ENCODE measurements at places on chromosomes 1 and 21.
A peak's percentile ranks its signal among the peaks of the same experiment; 100 is the strongest.

DNA sequence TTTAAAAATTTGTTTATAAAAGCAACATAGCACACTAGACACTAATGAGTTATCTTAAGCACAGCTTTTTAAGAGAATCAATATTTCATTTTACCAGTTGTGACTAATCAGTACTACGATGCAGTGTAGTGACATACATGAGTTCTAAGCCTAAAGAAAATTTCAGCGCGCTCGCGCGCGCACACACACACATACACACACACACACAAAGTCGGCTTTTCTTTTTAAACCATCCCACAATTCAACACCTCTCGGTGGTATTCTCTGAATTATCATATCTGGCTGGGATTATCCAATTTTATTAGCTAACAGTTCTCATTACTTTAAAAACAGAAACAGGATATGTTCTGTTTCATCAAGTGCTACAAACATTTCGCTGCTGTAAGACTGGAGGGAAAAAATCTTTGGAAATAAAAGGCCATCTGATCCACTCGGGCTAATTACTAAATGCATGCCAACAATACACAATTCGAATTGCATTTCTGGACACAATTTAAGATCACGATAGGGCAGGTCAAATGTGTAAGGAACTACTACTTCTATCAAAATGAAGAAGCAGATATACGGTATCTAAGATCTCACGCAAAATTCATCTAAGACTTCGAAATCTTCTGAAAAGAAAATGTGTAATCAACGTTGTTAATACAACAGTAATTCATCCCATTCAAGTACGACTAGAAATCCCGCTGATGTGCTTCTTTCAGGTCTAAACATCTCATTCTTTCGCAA is 1.2 kb downstream of the TUT4 start:
- no peak for DNase-seq

DNA sequence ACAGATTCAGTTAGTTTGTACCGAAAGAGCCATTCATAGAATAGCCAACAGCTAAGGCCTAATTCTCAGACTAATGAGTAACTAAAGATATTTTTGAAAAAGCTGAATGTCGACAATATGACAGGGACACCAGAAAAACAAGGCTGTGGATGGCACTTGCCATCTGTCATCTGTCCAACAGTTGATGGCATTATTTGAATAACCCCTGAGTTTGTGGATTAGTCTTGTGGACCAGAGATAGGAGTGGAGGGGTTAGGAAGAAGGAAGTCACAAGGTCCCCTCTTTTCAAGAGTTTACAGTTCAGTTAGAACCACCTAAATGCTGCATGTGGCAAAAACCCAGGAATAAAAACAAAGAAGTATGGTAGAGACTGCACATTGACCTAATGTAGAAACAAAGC is 356.5 kb upstream of the DUSP10 start:
- DNase-seq, result no peak

DNA sequence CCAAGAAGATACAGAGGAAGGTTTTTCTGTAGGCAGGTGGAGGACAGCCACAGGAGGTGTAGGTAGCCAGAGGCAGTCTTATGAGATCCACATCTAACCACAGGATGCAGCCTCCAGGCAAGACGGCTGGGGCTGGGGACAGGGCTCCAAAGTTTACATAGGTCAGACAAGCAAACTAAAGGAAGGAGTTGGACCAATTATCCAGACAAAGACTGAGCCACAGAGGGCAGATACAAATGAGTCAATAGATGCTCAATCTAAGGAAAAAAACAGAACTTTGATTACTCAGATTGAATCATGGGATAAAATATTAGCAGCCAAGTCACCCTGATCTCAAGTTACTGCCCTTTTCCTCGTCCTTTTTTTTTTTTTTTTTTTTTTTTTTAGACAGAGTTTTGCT is 91.6 kb downstream of the RGS7 start:
- no peak for DNase-seq

- no peak for DNase-seq
Observed at GRCh38 chr1:14363036-14363590, 235.4 kb upstream of the KAZN start.

DNA sequence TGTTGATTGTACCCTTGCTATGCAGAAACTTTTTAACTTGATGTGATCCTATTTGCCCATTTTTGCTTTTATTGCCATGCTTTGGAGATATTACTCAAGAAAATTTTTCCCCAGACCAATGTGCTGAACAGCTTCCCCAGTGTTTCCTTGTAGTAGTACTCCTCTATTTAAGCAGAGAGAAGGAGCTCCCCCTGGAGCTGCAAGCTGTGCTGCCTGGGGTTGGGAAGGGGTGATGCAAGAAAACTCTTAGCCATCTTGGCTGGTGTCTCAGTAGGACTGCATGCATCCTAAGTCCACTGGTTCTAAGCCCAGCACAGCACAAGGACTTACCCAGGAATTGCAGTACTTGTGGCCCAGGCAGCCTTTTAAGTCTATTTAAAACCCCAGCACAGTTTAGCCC is 121.6 kb downstream of the NTMT2 start:
- no peak for DNase-seq

DNA sequence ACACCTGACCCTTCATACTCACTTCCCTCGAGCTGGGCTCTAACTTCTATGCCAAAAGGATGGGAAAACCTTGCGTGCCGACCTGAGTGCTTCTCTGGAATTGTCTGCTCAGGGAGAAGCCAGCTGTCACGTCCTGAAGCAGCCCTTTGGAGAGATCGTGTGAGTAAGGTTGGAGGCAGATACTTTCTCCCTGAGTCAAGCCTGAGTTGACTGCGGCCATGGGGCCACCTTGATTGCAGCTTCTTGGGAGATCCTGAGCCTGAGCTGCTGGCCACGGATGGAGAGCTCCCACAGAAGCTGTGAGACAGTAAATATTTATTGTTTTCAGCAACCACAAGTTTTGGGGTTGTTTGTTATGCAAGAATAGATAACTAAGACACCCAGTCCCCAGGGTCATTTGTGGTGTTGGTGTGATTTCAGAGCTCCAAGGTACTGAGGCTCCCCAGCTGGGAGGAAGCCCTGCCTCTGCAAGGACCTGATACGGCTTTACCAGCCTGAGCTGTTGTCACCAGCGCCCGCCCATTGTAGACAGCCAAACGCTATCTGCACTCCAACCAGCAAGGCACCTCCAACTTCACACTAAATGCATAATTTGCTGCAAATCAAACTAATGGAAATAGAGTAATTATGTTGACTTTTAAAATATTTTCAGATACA is 531.6 kb downstream of the PTPRU start:
- DNase-seq, result no peak

DNA sequence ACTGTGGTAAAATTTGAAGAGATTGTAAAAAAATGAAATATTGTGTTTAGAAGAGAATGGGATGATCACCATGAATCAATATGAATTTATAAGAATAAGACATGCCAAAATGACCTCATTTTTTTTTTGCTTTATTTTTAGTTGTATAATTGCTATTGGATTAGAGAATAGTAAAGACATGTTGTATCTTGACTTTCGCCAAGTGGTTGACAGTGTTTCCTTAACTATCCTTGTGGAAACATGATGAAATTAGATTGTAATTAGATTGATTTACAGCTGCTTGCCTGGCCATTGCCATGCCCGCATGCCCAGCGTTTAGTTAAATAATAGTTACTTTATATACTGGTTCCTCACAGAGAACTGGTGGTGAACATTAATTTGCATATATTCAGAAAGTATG is 154.9 kb downstream of the MAGI3 start:
- DNase-seq, result no peak

DNA sequence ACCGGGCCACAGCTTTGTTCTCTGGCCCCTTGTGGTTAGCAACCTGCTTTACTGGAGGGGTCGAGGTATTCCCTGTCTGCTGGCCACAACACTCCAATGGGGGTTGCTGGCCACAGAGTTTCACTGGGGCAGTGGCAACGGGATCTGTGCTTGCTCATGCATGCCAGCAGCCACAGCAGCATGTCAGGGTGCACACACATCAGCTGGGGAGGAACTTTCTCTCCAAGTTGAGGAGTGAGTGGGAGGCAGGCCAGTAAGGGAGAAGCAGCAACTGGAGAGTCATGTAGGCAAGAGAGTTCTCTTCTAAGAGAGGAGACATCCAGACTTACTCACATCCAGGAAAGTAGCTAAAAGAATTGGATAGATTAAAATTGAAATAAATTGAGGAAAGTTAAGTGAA is 38.0 kb downstream of the SAMD13 start:
- no peak for DNase-seq

- no peak for DNase-seq
Observed at GRCh38 chr21:41821081-41821755, 54.4 kb upstream of the RIPK4 start.

GRCh38 chr1:8662380-8663072 is 154.9 kb downstream of the RERE start:
- DNase-seq, result no peak

GRCh38 chr1:51686450-51686849 is 69.6 kb downstream of the OSBPL9 start:
- no peak for DNase-seq

DNA sequence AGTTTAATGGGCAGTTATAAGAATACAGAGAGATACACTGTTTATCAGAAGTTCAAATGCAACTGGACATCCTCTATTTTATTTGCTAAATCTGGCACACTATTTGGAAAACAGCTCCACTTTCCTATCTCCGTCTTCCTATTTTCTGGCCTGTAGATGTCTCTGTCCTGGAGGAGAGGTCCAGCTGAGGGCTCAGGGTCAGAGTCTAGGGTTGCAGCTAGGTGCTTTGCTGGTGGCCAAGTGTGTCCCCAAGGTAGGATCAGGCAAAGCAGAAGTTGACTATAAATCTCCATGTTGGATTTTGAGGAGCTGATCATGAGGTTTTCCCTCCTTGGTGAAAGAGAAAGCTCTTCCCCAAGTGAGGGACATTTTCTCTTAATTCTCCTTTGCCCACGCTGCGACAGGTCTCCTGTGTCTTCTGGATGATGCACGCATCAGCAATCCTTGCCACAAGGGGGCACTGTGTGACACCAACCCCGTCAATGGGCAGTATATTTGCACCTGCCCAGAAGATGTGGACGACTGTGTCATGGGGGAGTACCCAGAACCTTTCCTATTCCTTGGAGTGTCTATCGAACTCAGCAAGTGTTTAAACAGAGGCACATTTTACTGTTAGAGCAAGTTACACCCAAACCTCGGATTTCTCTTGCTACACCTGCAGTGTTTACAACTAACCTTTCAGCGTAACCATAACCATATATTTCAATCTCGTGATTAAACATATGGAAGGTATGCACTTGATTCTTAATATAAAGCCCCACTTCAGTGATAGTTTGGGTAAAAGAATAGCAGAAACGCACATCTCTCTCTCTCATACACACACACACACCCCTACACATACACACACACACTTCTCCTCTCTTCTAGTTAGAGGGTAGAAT is 10.2 kb downstream of the ADAM30 start:
- peak; percentile 53 for DNase-seq

GRCh38 chr1:212512816-212513559 is 80.3 kb downstream of the NENF start:
- no peak for DNase-seq

DNA sequence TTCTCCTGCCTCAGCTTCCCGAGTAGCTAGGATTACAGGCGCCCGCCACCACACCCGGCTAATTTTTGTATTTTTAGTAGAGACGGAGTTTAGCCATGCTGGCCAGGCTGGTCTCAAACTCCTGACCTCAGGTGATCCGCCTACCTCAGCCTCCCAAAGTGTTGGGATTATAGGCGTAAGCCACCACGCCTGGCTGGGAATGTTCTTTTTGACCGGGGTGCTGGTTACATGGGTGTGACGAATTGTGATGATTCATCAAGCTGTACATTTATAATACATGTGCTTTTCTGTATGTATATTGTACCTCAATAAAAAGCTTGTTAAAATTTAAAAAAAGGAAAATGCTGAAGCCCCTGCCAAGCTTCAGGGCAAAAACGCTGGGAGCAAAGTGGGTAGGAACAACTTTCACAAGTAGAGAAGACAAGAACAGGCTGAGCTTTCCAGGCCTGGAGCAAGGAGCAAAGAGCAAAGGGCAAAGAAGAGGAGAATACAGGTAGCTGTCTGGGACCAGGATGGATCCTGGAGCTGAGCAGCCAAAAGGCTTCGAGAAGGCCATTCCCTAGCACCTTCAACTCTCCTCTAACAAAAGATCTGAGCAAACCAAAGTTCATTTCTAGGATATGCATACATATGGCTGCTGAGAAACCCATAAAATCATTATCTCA is 20.5 kb upstream of the YRDC start:
- DNase-seq, result no peak

GRCh38 chr1:232011961-232012360 is 385.4 kb downstream of the DISC1 start:
- no peak for DNase-seq

GRCh38 chr1:192610112-192610889 is 25.6 kb upstream of the RGS13 start:
- no peak for DNase-seq

- DNase-seq, result no peak
Observed at GRCh38 chr1:205179842-205180241, 31.7 kb downstream of the DSTYK start.

GRCh38 chr1:160374306-160375110 is 7.6 kb downstream of the NHLH1 start:
- DNase-seq, result no peak

DNA sequence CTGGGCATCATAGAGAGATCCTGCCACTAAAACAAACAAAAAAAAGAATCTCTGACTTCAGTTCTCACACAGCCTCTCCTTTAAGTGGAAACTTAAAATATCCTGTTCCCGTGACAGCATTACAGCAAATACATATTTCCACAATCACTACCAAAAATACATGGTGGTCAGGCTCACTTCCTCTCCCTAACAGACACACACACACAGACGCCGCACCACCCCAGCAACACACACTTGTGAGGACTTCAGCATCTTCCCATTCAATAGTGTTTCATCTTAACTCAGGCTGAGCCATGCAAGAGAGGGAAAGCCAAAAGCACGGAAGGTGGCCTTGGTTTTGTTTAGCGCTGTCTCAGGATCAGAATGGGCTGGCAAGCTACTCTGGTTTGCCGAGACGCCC is 21.9 kb downstream of the KIAA1614 start:
- no peak for DNase-seq

GRCh38 chr1:182102043-182102416 is 40.5 kb upstream of the ZNF648 start:
- no peak for DNase-seq

DNA sequence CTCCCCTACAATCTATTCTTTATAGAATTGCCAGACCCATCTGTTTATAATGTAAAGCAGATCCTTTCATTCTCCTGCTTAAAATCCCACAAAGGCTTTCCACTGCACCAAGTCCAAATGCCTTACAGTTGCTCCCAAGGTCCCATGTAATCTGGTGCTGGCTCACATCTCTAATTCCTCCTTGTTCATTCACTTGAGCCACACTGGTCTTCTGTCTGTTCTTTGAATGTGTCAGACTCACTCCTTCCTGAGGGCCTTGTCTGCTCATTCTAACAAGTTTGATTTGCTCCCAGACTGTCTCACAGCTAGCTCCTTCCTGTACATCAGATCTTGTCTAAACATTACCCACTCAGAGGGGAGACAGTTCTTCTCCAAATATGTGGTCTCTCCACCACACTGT is 38.9 kb downstream of the ALG14 start:
- DNase-seq, result no peak
